ENCODE measurements at places on chromosomes 4 and X.

DNA sequence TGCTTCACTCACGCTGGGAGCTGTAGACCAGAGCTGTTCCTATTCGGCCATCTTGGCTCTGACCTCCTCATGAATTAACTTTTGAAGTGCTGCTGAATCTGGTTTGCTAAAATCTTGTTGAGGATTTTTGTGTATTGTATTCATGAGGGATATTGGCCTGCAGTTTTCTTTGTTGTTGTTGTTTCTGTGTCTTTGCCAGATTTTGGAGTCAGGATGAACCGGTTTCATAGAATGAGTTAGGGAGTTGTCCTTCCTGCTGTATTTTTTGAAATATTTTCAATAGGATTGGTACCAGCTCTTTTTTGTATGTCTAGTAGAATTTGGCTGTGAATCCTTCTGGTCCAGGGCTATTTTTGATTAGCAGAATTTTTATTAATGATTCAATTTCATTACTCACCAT is 138.1 kb downstream of the NPFFR2 start:
- DNase-seq, result no peak

- no peak for DNase-seq
Measured at GRCh38 chr4:168496834-168497233, at the start of gene PALLD. TSS of gene PALLD (plus strand) at chr4:168497052.

- no peak for DNase-seq
Measured at GRCh38 chrX:46838974-46839480, 2.2 kb downstream of the RP2 start.

GRCh38 chr4:77047037-77047436 is 28.8 kb downstream of the CCNI start:
- DNase-seq, result no peak

DNA sequence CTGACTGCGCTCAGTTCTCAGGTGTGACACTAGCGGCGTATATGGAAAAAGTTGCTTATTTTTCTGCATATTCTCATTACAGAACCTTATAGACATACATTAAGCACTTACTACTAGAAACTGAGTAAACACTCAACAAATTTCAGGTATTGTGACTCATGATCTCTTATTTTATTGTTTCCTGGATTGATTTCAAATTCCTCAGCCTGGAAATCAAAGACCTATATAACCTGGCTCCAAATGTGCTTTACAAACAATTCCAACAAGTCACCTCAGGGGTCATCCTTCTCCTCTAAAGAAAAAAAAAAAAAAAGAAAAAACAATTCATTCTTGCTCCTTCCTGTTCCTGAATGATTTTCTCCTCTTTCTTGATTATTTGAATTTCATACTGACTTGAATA is 152.3 kb downstream of the ADAM29 start:
- no peak for DNase-seq

DNA sequence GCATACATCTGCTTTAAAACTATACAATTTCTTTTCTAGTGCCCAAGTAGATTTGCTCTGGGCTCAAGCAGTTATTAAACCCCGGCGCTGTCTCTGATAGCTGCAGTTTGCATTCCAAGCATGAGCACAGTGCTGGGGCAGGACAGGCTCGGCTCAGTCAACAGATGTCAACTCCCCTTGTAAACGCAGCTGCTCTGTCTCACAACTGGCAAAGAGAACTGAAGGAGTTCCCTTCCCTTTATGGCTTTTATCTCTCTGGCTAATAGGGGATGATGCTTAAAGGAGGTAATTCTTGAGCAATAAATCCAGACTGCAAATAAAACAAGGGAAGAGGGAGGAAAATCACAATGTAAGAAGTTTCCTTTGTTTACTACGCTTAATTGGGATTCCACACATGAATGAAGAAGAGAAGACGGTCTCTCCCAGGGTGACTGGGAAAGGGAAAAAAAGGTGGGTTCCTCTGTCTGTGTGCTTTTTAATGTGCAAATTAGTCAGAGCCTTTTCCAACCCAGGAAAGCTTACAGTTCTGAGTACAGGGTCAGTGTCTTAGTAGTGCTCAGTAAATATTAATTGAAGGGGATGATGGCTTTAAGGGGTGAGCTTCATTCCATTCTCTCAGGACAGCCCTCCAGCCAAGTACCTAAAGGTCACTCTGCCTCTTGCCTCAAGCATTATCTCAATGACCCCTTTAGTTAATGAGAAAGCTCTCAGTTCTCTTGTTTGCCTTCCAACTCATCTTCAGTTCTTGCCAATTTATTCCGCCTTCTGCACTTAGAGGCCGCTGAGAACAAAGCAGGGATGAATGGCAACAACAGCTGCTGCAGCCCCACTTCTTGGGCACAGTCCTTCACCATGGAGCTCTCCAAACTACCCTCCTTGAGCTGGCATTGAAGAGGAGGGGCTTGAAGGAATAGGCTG is 155.7 kb upstream of the JADE1 start:
- DNase-seq, result no peak

- no peak for DNase-seq
Measured at GRCh38 chrX:22575161-22575845, 302.6 kb downstream of the CBLL2 start.

DNA sequence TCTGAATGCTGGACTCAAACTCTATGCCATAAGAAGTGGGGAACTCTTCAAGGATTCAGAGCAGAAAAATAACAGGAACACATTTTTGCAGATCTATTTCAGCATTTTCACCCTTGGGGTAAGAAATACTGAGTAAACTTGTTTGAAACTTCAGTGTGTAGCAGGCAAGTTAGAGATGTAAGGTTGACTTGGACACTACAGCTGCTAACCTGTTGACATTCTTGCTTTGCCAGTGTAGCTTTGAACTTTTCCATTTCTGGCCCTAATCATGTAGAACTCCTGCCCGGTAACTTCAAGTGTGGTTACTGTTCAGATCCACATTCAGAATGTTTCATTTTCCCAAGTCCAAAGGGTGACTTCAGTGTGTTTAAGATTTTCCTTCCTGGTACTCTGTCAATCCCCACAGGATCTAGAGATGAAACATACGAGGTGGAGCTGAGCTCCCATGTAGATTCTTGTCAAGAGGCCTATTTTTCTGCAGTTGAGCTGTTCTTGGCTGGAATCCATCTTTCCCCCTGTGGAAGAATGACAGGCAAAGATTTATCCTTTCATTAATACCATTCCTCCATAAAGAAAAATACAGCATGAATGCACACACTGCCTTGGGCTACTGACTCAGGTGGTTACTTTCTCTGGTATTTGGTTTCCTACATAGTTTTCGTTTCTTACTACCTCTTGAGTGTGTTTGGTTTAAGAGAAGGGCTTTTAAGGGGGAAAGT is 34.1 kb downstream of the FHDC1 start:
- no peak for DNase-seq

DNA sequence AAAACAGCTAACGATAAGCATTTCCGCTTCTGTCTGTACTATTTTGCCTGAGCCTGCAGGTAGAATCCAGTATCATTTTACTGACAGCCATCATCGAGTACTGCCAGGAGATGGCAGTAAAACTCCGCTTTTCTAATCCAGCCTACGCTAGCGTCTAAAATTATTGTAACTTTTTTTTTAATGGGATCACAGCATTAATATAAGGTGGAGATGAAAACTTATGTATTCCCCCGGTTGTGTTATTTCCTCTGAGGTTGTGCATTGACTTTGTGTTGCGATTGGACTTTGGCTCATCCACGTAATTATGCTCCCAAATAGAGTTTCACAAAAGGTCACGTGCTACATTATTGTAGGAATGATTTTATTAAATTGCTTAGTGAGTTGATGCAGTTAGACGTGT is 248.1 kb downstream of the C4orf33 start:
- DNase-seq, result no peak

DNA sequence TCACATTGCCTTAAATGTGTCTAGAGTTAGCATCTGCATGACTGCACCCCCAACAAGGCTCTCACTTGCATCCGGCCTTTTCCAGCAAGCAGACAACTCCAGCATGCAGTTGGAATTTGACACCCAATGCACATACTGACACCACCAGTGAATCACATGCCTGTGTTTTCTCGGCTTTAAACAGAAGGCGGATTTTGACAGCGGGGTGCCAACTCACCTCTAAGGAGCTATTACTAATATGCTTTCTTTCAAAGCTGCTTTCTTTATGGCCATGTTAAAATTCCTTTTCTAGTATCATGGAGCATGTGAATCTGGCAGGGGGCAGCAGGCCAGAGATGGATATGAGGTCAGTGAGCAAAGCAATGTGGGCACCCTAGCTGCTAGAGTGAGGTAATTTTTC is 78.0 kb upstream of the CLNK start:
- DNase-seq, result no peak

- no peak for DNase-seq
Measured at GRCh38 chr4:128355305-128355704, 67.7 kb upstream of the PGRMC2 start.

DNA sequence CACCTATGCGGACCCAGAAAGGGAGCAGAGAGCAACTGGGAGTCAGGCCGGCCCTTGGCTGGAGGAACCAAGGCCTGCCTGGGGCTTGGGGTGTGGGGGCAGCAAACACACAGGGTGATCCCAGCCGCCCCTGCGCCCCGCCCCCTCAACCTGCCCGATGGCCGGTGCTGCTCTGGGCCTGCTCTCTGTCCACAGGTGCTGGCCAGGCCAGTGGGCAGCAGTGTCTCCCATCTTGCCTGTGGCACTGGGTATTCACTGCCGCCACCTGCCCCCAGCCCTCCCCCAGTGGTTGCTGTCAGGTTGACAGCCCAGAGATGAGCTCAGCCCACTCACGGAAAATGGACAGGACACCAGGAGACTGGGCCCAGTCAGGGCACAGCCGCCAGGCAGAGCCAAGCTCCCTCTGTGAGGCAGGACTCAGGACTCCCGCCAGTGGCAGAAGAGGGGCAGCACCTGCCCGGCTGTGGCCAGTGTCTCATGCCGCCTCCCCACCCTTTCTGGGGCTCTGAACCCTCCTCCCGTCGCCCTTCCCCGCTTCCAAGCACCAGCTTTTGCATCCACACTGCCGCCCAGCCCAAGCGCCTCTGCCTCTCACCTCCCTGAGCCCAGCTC is 4.7 kb downstream of the NKX1-1 start:
- peak; percentile 40 for DNase-seq

GRCh38 chr4:144338148-144338547 is 197.6 kb upstream of the GYPA start:
- DNase-seq, result no peak

GRCh38 chr4:126899331-126899801 is 733.4 kb upstream of the INTU start:
- DNase-seq, result no peak

DNA sequence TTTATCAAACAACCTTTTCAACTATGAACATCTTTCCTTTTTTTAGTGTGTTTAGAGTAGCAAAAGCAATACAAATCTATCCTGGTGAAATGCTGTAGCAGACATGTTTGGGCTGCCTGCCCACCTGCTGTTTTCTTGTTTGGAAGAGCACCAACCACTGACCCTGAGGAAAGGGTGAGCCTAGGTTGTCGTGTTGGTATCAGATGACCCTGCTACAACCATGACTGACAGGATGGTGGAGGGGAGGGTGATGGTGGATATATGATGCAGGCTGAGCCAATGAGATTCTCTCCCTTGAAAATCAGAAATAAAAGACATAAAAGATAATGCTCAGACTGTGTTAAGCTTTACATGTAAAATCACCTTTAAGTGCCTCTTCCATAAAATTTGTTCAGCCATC is 201.2 kb downstream of the NPNT start:
- DNase-seq, result no peak

GRCh38 chr4:105133976-105134375 is 12.7 kb upstream of the TET2 start:
- DNase-seq, result no peak

DNA sequence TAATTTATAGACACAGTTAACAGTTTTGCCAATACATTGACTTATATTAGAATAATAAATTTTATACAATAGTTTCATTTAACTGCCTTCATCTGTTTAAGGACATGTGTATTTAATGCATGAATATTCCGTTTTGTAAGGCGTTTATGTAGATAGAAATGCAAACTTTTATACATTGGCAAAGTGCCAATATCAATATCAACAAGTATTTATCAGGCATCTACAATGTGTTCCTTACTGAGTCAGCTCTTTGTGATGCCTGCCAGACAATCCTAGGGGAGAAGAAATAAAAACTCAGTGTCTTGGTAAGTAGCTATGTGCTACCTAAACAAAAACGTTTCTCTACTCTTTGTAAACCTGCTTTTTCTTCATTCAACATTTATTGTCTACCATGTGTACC is 1142.2 kb downstream of the C4orf33 start:
- DNase-seq, result no peak

Data from upper lobe of right lung (tissue), 1 donor.